Daoy (cell line): ENCODE measurements at places on chromosomes 1 and 21. TPM values are rescaled to one million over a fixed set of nuclear protein-coding genes. Genes with fewer than 3 reads are reported as not detected.

GRCh38 chr1:229693129-229693900, 67.3 kb downstream of the URB2 start:
- DNase-seq = no peak

DNA sequence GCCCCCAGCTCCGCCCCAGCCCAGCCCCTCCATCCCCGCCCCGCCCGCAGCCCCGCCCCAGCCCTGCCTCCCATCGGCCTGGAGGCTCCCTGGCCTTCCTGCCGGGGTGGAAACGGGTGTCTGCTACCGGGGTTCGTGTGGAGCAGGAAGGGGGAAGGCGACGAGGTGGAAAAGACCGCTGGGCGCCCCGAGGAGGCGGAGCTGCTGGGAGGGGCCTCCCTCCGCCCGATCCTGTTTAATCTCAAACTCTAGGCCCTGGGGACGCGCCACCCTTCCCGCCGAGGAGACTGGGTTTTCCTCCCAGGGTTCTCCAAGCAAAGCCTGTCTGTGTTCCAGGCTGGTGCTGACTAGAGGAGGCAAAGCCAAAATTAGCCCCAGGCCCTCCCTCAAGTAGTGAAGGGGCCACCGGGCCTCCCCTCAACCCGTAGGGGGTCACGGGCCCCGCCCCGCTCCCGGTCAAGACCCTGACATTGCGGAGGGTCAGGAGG, 16.2 kb upstream of the TTLL10 start:
- DNase-seq = peak; percentile 94

FALEC gene
- total RNA-seq = not detected in 2 replicates

FAM151A gene
- not detected in 2 replicates for total RNA-seq
